NCI-H1436 treated with DMSO at 0.1 percent for 48 hours (cell line): ENCODE measurements at places on chromosomes 16 and 17.

DNA sequence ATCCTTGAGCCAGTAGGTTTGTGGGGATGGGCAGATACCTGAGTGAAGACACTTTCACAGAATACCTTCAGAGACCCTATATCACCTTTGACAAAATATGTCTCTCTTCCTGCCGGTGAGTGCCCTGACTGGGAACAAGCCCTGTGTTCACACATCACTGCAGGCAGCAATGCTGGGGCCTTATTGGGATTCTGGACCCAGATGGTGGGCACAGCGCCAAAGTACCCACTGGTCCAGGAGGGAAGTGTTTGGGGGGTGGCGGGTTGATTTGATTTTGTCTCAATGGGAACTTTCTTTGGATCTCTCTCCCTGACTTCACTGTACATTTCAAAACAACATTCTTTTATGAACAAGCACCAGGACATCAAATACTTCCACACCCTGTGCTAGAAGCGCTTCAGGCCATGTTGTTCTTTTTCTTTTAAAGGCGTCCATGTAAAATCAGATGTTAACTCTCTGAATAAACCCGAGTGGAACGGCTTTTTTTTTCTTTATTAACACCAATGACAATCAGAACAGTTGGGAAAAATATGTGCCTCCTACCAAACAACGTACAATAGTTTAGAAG, 62.4 kb upstream of the AKTIP start:
- no peak for DNase-seq

GRCh38 chr16:62034231-62035114, 1.8 kb downstream of the CDH8 start:
- DNase-seq = no peak

GRCh38 chr16:2752850-2753732, 653 bp downstream of the SRRM2 start:
- DNase-seq = no peak

DNA sequence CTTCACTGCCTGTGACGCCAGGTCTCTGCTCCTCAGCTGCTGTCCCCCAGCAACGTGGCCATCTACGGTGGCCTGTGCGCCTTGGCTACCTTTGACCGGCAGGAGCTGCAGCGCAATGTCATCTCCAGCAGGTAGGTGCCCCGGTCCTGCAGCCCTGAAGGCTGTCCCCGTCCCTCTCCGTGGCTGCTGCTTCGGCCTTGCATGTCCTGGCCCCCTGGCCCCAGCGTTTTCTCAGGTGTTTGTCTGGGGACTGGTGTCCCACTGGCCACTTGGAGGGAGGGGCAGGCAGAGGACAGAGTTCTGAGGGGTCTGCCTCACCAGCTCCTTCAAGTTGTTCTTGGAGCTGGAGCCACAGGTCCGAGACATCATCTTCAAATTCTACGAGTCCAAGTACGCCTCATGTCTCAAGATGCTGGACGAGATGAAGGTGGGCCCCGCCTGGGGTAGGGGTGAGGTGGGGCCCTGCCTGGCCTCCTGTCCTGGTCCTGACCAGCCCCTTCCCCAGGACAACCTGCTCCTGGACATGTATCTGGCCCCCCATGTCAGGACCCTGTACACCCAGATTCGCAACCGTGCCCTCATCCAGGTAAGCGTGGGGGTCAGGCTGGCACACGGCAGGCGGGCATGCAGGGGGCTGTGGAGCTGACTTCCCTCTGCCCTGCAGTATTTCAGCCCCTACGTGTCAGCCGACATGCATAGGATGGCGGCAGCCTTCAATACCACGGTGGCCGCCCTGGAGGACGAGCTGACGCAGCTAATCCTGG, 4.4 kb downstream of the GPS1 start:
- no peak for DNase-seq

GRCh38 chr17:54968988-54969332, 395 bp downstream of the STXBP4 start:
- no peak for DNase-seq

- DNase-seq = no peak
These were observed 675.7 kb downstream of the WWOX start for GRCh38 chr16:78775161-78775561.

DNA sequence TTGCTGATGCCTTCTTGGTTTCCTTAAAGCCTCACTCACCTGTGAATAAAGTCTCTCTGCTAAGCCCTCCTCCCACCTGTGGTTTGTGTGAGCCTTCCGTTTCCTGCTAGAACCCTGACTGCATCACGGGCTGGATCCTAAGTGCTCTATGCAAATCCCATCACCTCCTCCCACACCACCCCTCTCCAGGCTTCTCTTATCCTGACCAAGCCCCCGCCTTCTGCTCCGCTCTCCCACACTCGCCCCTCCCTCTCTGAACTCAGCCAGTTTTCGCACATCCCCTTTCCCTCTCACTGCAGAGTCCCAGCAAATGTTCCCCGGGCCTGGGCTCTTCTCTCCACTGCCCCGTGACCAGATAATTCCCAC, 51.8 kb downstream of the PIMREG start:
- DNase-seq = no peak

GRCh38 chr17:17683710-17684365, 2.6 kb downstream of the RAI1 start:
- DNase-seq = no peak

- DNase-seq = no peak
These were observed 30.3 kb upstream of the MYO15B start for GRCh38 chr17:75557075-75557851.

DNA sequence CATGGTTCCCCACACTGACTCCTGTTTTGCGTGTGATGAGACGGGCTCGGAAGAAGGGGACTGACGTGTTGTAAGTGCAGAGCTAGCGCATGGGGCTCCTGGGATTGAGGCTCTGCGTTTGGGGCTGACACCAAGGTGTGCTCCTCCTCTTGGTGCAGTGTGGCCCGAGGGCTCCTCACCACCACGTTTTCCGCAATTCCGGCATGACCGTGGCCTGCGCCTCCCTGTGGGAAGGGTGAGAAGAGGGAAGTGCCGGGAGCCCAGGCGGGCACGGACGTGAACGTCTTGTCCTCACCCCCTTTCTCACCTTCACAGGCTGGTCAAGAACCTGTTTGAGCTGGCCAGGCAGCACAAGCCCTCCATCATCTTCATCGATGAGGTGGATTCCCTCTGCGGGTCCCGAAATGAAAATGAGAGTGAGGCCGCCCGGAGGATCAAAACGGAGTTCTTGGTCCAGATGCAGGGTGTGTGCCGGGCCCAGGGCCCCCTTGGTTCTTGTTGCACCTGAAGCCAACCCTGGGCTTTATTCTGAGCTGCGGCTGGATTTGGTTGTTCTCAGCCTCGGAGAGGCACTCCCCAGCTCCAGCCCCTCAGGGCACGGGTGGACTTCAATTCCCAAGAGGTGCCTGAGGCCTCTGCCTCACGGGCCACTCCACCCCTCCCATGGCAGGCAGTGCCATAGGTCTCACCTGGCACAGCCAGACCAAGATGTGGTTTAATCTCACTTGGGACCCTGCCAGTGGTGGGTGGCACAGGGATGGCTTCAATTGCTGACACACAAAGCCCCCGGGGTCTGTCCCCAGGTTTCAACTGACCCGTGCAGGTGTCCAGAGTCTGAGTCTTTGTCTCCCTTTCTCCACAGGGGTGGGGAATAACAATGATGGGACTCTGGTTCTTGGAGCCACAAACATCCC, 8.9 kb downstream of the VPS4A start:
- DNase-seq = no peak

- DNase-seq = no peak
These were observed 9.0 kb downstream of the ADGRG1 start for GRCh38 chr16:57637424-57637823.

- DNase-seq = no peak
These were observed 76.7 kb downstream of the RNF213 start for GRCh38 chr17:80337195-80337895.

DNA sequence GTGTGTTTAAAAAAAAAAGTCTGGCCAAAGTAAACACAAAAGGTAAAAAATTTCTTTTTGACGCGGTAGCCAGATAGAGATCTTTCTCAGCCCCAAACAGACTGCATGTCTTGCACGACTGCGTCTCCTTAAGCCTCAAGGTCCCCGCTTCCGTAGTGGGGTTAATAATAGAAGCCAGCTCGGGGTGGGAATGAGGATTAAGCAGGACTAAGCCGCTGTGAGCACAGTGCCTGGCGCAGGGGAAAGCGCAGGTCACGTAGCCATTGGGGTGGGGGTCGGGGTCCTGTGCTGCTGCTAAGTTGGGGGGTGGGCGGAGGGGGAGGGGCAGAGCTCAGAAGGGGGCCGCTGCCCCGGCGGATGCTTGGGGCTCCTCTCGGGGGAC, 521 bp downstream of the GGA2 start:
- no peak for DNase-seq

GRCh38 chr16:27193300-27193990, 9.9 kb upstream of the KDM8 start:
- no peak for DNase-seq

- no peak for DNase-seq
These were observed 69.5 kb downstream of the AMFR start for GRCh38 chr16:56355786-56356275.

DNA sequence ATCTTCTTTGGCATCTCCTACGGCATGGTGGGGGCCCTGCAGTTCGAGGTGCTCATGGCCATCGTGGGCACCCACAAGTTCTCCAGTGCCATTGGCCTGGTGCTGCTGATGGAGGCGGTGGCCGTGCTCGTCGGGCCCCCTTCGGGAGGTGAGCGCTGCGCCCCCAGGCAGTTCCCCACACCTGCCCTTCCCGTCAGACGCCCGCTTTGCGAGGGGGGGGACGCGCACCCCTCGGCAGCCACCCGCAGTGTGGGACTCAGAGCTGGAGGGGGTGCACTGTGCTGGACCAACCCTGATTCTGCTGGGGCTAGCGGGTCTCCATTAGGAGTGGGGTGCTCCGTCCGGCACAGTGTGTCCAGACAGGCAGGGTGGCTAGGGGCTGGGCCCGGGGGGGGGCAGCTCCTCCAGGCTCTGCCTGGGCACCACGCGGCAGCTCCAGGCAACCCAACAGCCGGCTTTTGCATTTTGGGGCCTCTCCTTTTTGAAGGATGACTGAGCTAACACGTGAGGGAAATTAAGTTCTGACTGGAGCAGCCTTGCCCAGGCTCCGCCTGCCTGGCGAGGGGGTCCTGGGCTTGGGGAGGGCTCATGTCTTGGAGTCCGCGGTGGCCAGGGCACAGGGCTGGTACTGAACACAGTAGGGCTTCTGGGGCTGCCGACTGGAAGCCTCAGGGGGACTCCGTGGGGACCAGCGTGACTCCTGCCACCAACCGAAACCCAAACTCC, 9.1 kb downstream of the SLC16A3 start:
- no peak for DNase-seq

DNA sequence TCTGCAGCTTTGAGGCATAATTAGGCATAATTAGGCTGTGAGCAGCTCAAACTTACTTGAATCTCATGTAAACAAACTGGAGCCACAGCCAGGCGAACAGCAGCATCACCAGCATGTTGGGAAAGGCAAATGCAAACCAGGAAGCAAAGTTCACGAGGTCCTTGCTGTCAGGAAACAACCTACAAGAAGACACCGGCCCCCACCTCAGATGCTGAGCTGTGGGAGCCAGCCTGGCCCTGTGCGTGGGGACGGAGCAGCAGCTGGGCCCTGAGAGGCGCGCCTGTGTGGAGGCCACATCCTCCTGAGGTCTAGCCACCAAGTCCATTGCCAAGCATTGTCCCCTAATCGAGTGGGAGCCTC, 12.2 kb downstream of the SLC13A5 start:
- DNase-seq = no peak

- no peak for DNase-seq
These were observed 6.2 kb downstream of the BICDL2 start for GRCh38 chr16:3030222-3031212.

GRCh38 chr16:57013229-57013628, 23.9 kb downstream of the NLRC5 start:
- no peak for DNase-seq

GRCh38 chr17:55728833-55729232, 6.2 kb upstream of the TMEM100 start:
- DNase-seq = no peak
